ENCODE measurements at places on chromosomes 3 and 15.

DNA sequence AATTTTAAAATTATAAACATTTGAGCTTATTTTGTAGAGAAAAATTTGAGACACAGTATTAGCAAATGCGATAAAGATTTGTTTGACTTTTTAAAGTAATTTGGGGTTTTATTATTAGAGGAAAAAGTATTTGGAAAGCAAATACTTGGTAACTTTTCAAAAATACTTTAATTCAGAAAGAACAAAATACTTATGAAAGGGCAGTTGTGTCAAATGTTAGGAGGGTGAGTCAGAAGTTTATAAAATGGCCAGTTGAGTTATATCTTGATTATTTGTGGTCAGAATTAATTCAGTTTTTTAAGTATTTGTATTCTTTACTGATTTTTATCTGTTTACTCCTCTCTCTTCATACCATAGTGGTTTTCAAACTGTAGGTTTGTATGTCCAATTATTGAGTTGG is 12.1 kb downstream of the LACTB start:
- DNase-seq = no peak

DNA sequence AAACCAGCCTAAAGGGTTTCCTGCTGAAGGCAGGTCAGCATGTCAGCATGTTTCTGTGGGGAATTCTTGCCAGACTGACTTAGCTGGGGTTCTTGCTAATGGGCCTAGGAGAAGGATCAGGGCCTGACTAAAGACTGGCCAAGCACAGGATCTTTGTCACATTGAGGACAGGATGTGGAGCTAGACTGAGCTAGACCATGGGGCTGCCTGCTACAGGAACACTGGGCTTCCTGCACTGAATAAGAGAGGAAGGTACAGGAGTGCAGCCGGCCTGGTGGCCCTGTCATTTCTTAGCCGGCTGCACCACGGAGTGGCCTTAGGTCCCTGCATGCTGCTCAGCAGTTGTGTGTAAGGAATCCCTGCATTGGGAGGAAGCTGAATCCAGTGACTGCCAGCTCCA is 68.2 kb downstream of the GABRG3 start:
- DNase-seq = no peak

DNA sequence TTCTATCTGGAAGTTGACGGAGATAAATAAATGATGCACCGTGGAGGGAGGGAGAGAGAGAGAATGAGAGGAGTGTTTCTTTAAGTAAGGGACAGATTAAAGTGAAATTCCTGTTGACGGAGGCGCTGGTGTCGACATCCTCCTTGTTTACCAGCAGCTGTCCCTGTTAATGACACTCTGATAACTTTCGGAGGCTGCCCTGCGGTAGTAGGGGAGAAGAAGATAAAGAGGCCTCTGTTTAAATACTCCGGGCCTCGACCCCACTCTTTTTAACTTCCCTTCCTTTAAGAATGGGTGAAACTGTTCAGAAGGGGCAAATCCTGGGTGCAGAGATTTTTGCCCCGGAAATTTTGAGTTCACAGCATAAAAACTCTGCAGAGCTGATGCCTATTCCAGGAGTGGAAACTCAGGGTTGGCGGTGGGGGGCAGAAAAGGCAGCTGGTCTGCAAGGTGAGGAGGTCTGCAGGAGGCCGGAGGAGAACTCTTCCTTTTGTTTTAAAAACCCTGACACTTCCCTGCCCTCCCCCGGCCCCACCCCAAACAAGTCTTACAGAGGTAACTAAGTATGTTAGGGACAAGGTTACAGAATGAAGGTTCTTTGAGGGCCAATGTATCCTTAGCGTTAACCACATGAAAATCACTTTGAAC is 276.6 kb upstream of the NR2F2 start:
- no peak for DNase-seq

GRCh38 chr3:13828501-13829265 is 51.2 kb downstream of the WNT7A start:
- DNase-seq = no peak

DNA sequence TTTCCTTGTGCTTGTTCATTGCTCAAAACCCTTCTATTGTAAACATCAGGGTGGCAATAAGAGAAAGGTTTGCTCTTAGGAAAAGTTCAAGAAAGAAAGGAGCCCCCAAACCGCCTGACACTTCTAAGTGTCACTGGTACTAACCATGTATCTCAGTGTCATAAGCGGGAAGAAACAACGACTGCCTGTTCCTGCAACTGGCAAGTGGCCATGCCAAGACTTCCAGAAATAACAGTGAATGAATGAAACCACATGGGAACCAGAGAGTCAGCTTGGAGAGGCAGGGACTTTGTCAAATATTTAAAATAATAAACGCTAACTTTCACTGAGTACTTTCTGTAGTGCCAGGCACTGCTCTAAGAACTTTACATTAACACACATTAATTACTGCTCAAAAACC is 1.1 kb downstream of the PLSCR2 start:
- DNase-seq = no peak

- DNase-seq = no peak
Measured at GRCh38 chr3:162034368-162034767, 537.8 kb downstream of the OTOL1 start.

DNA sequence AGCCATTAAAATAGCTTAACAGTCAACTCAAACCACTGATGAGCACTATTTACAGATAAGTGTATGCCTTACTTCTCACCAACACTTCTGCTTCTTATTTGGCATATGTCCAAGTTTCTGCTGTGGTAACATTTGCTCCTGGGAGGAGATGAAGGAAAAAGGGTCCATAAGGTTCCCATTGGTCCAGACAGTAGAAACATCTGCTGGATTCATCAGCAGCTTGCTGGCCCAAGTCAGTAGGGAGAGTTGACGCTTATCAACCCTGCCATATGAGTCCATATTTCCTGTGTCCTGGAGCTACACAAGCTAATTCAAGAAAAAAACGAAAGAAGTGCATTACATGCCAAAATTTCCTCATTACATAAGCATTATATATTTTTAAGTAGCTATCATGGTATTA is 824.5 kb downstream of the CADM2 start:
- no peak for DNase-seq

DNA sequence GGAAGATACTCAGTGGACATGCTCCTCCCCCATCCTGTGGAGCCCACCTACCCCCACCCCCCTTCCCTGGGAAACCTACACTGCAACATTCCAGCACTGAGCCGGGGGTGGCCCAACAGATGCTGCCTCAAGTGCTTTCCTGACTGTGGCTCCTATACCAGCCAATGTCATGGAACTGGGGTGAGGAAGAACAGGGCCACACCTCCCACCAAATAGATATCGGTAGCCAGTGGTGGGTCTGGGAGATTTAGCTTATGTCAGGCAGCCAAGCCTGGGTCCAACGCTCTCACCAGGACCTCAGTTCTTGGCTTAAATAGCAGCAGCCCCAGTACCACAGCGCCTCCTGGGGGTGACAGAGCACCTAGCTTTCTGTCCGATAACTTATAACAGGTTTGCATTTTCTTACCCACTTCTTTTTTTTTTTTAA is 30.3 kb downstream of the CDC25A start:
- DNase-seq = no peak

GRCh38 chr3:134709561-134710312 is 58.9 kb upstream of the KY start:
- no peak for DNase-seq

DNA sequence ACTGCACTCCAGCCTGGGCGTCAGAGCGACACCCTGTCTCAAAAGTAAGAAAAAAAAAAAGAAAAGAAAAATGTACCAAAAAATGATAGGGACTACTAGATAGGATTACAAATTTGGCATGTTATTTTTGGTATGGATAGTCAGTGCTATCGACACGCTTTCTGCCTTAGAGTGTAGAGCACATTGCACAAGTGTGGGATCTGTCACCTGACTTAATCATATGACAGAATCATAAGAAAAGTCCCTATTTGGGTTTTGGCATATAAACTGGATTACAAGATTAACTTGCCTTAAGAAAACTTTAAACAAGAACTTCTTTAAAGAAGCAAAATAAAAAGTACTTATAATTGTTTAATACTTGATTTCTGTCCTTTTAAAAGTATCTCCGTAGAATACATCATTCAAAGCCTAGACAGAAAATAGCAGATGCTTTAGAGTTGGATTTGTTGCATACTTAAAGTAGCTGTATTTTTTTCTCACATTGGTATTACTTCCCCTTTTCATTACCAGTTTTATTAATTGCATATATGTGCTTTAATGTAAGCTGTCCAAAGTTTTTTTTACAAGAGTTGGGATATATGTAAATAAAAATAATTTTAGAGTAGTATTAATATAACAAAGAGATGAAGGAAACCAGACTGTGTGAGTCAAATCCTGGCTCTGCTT is 7.8 kb downstream of the ATP6V1A start:
- DNase-seq = no peak

DNA sequence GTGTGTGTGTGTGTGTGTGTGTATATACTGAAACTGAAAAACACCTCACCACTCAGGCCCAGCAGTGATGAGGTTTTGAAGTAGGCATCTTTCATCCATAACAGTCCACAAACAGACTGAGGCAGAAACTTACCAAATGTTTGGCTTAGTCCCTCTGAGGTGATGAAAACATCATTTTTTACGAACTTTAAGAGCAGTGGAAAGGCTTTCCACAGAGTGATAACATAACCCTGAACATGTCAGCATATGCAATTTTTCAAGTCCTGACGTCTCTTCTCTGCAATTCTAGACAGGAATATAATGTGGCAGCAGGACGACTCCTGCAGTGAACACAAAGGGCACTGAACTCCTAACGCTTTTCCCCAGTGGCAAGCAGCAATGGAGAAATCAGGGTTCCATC is 247.0 kb upstream of the THBS1 start:
- no peak for DNase-seq

DNA sequence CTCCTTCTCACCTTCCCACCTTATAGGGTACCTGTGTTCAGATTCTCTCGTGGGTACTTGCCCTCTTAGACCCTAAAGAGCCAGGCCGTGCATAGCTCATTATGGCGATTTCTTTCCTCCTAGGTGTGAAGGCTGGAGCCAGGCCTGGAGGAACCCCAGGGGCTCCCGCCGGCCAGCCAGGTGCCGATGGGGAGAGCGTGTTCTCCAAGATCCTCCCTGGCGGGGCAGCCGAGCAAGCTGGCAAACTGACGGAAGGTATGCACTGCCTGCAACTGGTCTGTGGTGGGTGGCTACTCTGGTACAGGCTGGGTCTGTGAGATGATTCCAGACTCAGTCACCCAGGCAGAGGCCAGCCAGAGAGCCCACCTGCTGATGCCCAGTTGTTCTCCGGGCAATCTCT is 9.9 kb upstream of the APEH start:
- DNase-seq = no peak

DNA sequence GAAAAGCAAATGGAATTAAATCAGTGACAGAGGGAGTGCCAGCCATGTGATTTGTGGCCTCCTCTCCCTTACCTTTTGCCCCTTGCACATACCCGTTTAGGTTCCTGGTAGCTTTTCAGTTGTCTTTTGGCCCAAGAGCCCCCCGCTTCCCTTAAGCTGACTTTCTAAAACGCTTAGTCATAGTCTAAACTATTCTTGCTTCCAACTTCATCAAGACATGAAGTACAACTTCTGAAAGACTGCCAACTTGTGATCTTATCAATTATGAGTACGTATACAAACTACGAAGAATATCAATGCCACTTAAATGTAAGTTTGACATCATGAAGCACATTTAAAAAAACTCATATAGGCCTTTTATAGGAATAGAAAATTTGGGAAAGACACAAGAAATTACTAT is 61.9 kb downstream of the EIF3J start:
- no peak for DNase-seq

GRCh38 chr3:145557405-145557804 is 603.6 kb downstream of the PLOD2 start:
- DNase-seq = no peak

DNA sequence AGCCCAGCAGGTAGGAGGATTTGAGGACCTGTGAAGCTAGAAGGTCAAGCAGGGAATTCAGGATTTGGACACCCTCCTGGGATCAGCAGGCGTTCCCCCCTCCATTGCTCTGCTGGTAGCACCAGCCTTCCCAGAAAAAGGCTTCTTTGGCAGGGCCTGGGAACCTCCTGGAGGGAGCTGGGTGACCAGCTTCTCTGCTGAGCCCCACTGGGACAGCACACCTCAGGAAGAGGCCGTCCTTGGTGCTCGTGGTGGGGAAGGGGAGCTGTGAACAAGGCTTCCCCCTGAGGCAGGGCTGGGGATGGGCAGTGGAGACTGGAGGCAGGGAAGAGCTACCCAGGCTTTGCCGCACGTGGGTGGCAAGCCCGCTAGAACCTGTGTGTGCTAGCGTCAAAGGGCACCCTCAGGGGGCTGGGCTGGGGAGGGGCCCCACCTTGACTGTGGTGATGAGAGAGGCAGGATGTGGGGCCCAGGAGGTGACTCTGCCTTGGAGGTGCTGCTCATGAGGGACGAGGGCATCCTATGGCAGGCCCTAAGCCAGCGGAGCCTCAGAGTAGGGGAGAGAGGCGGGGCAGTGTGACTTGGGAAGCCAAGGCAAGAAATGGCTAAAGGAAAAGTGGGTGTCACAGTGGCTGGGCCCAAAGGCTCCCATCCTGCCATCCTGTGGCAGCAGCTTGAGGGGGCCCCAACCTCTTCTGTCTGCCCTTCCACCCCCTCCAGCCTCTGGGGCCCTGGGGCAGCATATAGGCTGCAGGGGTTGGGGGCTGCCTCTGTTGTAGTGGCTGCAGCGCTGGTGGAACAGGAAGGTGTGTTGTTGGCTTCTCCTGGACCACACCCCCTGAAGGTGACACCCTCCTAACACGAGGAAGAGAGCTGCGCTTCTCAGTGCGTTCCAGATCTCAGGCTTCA is 20.7 kb downstream of the KLF13 start:
- no peak for DNase-seq

DNA sequence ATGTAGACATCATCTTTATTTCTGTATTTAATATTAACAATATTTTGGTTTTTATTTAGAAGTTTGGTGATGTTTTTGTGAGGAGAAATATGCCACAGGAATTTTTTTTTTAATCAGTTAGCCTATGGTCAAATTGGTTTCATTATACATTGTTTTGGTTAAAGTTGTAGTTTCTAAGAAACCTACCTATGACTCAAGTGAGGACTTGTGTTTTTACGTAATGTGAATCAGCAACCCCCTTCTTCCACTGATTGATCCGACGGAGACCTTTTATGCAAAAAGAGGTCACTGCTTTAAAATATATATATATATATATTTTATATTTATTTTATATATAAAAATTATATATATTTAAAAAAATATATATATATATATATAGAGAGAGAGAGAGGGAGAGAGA is 698.1 kb downstream of the FHIT start:
- DNase-seq = no peak

GRCh38 chr15:41689834-41690233 is 29.6 kb downstream of the MGA start:
- DNase-seq = peak; percentile 66

- DNase-seq = no peak
Measured at GRCh38 chr3:140585828-140586227, 92.0 kb upstream of the TRIM42 start.
